ENCODE measurements at places on chromosomes 5 and 9.

- DNase-seq, result no peak
Observed at GRCh38 chr9:101693546-101694336, 44.7 kb downstream of the GRIN3A start.

DNA sequence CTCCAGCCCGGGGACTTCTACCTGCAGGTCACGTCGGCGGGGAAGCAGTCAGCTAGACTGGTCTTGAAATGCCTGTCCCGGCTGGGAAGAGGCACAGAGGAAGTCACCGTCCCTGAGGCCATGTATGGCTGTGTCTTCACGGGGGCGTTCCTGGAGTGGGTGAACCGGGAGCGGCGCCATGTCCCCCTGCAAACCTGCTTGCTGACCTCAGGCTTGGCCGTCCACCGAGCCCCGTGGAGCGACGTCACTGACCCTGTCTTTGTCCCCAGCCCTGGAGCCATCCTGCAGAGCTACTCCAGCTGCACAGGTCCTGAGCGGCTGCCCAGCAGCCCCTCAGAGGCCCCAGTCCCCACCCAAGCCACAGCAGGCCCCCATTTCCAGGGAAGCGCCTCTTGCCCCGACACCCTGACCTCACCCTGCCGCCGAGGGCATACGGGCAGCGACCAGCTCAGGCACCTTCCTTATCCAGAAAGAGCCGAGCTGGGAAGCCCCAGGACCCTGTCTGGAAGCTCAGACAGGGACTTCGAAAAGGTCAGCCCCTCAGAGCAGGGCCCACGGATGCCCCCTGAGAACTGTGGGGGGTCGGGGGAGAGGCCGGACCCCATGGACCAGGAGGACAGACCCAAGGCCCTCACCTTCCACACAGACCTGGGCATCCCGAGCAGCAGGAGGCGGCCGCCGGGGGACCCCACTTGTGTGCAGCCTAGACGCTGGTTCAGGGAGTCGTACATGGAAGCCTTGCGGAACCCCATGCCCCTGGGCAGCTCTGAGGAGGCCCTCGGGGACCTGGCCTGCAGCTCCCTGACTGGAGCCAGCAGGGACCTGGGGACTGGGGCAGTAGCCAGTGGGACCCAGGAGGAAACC is 47.8 kb downstream of the PLEKHG4B start:
- no peak for DNase-seq

GRCh38 chr9:82495884-82496777 is 507.6 kb downstream of the SPATA31D1 start:
- no peak for DNase-seq

DNA sequence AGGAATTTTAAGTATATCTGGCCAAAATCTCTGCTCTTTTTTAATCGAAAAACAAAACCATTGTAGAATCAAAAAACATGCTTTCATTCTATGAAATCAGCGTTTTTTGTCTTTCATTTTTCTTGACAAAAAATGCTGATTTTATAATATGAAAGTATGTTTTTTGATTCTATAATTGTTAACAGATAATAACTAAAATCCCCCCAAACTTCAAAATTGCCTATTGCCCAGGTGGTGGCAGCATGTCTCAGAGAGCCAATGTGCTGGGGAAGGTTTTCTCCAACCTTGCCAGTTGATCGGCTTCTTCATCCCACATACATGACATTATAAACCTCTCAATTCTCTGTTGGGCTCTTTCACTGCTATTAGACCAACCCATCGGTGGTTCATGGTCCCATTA is 5.1 kb upstream of the SMIM15 start:
- no peak for DNase-seq

GRCh38 chr5:40172721-40173120 is 507.0 kb upstream of the PTGER4 start:
- no peak for DNase-seq

- no peak for DNase-seq
Observed at GRCh38 chr5:181170237-181170825, 22.9 kb downstream of the OR2V2 start.

DNA sequence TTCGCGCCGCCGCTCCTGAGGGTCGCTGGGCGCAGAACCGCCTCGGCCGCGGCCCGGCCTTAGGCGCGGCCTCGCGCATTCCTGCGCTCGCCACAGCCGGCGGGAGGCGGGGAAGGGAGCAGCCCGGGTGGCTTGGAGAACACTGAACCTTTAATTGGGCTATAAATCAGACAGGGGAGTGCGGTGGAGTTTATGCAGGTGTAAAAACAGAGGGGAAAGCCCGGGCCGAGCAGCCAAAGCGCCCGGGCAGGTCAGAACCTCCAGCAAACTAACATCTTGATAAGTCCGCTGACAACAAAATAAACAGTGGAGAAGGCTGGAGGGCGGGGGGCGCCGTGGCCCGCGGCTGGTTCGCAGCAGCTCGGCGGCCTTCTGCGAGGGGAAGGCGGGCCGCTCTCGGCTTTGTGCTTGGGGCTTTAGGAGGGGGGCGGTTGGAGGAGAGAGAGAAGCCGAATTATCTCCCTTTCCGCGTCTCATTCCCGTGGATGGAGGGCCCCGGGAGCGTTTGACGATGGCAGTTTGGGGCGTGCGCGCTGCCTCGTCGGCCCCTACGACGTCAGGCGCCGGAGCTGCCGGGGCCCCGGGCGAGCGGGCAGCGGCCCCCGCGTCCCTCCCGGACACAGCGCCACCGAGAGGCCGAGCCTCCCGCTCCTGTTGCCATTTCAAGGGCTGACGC is 11.3 kb downstream of the FOXD1 start:
- DNase-seq, result no peak

DNA sequence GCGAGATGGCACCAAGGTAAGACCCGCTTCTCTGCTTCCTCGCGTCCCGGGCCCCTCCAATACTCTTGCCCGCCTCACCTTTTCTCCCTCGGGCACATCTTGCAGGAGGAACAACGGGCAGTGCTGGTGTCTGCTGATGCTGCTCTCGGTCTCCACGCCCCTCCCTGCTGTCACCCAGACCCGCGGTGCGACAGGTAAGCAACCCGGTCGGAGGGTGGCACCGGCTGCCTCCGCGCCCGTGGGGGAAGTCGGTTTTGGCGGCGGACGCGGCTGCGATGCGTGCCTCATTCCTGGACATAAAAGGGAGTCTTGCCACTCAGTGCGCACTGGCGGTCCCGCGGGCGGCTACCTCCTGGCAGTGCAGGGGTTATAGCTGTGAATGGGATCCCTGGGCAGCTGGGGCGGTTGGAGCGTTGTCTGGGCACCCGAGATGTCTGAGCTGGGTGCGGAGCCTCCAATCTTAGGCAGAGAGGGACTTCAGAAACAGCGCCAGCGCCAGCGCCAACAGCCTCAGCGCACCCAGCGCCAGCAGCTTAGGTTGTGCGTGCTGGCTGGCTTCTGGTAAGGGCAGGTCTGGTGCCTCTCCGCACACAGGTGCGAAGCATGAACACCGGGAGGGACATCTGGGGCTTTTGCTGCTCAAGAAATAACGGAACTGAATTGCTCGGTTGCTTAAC is 488 bp downstream of the COL15A1 start:
- no peak for DNase-seq

DNA sequence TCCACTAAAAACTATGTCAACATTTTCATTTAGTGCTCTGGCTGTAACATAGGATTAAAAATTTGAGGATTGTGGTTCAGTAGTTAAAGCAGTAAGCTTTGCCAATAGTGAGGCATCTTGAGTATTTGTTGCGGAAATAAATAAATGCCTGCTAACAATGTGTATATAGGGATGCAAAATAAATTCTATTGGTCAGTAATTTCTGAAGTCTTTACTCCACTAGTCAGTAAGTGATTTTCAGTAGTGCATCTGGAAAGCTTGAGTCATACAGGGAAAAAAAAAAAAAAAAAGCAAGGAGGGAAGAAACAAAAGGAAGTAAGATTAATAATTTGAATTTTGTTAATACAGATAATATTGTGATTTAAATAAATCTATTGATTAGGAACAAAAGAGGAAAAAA is 21.0 kb downstream of the NIPBL start:
- no peak for DNase-seq

DNA sequence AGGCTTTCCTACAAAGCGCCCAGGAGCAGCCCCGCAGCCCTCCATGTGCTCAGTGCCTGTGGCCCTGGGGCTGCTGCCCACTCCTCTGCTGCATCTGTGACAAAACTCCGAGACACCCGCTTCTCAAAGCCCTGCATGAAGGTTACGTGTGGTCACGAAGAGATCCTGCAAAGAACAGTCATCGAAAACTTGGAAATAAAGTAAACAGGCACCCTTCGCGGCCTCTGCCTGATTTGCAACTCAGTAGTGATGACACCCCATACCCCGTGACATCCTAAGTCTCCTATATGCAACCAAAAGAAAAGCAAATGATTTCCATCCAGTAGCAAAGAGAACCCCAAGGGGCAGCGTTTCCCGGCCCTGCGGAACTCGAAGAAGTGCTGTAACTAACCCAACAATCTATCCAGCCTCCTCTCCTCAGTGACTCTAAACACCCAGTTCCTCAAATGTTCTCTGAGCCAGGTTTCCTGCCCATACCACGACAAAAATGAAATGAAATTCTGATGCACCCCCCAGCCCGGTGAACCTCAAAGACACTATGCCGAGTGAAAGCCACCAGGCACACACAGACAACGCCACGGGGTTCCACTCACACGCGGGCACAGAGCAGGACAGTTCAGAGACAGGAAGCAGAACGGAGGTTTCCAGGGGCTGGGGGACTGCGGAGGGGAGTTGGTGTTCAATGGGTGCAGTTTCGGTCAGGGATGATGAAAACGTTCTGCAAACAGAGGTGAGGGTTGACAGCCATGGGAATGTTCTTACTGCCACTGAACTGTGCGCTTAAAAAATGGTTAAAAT is 19.0 kb downstream of the NACC2 start:
- no peak for DNase-seq

DNA sequence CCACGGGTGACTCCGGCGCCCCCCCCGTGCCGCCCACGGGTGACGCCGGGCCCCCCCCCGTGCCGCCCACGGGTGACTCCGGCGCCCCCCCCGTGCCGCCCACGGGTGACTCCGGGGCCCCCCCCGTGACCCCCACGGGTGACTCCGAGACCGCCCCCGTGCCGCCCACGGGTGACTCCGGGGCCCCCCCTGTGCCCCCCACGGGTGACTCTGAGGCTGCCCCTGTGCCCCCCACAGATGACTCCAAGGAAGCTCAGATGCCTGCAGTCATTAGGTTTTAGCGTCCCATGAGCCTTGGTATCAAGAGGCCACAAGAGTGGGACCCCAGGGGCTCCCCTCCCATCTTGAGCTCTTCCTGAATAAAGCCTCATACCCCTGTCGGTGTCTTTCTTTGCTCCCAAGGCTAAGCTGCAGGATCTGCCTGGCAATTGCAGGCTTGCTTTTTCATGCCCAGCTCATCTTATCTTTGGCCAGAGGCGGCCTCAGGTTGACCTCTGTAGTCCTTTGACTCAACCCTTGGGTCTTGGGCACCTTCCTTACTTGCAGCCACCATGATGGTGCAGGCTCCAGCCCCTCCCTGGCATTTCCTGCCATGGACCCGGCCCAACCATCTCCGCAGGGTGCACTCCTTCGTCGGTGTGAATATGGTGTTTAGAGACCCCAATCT is 9.8 kb downstream of the CEL start:
- DNase-seq, result no peak

DNA sequence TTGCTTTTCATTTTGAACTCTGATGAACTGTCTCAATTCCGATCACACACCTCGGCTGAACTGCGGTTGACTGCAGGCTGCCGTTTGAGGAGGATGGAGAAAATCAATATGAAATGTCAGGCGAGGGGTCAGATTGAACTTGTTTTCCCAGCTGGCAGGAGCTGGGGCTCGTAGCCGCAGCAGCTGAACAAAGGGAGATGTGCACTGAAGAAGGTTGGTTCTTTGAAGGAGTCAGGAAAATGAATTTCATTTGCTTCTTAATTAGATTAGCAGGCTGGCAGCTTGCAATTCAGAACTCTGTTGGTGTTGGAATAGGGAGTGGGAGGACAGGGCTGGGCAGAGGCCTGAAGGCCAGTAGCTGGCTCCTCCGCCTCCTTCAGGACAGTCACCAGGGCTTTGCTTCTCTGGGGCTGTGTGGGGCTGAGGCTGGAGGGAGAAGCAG is 117.4 kb upstream of the GPR151 start:
- no peak for DNase-seq

DNA sequence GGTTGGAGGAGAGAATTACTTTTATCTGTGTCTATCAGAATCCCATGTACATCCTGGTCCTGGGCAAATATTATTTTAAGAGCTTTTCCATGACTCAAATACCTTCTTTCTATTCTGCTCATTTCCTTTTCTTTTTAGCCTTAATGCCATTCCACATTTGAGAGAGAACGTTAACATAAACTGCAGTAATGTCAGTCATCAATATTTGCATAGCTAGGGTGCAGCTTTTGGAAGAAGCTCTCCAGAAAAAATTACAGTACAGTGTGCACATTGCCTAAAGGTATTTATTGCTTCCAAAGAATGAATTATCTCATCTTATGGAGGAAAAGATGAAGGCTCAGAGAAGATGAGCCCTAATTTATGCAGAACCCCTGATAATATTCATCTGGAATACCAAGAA is 58.3 kb downstream of the INSYN2B start:
- DNase-seq, result no peak

DNA sequence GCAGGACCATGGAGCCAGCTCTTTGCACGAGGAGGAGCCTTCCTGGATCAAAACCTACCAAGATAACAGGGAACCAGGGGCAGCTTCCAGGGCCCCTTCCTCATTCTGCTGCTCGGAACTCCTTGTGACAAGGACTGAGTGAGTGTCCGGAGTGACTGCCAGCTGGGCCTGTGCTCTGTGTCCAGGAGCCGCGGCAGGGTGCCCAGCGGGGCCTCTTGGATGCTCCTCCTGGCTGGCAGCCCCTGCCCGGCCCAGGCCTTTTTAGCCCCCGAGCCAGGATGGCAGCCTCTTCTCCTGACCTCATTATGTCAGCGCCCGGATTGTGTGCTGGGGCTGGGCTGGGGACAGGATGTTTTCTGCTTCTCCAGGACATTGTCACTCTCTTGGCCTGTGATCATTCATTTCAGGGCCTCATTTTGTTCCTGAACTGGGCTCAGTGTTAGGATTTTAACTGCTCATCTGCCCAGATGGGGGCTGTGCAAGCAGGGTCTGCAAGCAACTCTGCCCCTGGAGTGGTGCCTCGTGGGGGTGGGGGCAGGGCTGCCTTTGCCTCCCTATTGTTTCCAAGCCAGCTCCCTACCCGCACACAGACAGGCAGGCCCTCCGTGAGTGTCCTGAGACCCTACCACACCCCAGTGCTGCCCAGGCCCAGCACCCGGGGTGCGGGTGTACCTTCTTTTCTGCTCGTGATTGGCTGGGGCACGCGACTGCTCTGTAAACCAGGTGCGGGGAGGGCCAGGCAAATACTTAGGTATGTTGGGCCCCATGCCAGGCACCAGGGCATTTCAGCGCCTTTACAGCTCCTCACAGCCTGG is 161.6 kb downstream of the COL23A1 start:
- no peak for DNase-seq

DNA sequence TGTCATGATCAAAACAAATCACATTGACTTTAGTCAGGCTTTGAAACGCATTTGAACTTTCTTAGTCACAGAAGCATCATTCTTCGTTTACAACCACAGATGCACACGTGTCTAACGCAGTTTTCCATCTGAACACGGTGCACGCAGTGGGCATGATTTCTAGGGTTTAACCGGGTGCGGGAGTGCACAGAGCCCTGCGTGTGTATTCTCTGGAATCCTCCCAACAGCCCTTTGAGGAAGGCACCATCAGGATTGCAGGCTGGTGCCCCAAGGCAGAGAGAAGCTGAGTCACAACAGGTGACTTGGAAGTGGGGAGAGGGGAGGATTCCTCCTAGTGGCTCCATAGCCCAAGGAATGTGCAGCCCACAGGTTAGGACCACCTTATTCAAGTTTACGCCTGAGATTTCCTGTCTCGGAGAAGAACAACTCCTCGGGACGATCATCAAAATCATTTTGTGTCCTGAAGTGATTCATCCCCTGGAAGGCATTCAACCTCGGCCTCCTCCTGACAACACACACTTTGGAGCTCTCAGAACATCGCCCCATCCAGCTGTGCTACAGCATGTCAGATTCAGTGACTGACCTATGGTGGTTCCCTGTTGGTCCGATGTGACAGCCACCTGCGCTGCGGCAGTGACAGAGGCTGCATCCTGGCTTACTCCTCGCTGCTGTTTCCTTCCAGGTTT is 13.1 kb downstream of the ROPN1L start:
- no peak for DNase-seq
